ENCODE measurements at places on chromosomes 1 and 21.
A peak's percentile ranks its signal among the peaks of the same experiment; 100 is the strongest.

DNA sequence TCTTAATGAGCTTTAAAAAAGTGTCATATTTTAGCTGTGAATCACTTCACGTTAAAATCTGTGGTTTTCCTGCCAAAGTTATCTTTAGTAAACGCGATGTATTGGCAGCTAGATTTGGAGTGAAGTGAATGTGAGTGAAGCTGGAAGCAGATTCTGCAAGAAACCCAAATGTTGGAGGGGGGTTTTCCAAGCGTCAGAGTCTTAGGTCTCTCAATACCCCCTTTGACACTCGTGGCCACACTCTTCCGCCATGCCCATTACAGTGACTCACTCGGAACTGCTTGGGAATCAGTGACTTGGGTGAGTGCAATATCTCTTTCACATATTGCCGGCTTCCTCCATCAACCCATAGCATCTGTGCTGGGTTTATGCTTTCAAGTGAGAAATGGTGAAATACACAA is 17.5 kb downstream of the B3GALT5 start:
- no peak for DNase-seq

DNA sequence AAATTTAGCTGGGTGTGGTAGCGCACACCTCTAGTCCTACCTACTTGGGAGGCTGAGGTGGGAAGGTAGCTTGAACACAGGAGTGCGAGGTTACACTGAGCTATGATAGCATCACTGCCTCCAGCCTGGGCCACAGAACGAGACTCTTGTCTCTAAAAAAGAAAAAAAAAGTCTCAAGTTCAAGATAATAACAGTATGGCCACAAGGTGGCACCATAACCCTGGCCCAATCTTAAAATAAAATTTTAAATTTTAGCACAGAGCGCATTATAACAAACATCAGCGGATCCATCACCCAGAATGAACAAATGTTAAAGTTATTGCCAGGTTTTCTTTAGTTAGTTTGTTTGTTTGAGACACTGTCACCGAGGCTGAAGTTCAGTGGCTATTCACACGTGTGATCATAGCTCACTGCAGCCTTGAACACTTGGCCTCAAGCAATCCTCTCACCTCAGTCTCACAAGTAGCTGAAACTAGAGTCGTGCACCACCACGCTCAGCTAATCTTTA is 2.9 kb upstream of the HTR6 start:
- peak; percentile 30 for DNase-seq

GRCh38 chr1:186626356-186626932 is 53.8 kb downstream of the PTGS2 start:
- no peak for DNase-seq

- no peak for DNase-seq
Observed at GRCh38 chr21:42336054-42336453, 14.7 kb downstream of the TFF2 start.

DNA sequence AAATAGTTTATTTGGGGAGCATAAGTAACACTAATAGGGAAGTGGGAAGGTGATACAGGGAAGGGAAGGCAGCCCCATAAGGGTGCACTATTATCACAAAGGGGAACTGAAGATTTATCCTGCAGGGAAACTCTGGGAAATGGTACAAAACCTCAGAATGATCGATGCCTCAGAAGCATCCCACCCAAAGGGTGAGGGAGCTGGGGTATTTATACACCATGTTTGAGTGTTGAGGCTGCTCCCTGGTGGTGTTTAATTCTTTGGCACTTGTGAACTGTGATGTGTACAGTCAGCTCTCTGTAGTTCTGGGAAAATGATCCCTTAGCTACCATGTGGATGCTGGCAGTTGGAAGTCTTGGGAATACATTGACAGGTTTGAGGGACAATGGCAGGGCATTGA is 5.1 kb upstream of the TRIM62 start:
- DNase-seq, result no peak

- DNase-seq, result no peak
Observed at GRCh38 chr1:39268906-39269305, 64.4 kb downstream of the MACF1 start.

GRCh38 chr1:148308832-148309458 is 156.9 kb upstream of the NBPF11 start:
- no peak for DNase-seq

DNA sequence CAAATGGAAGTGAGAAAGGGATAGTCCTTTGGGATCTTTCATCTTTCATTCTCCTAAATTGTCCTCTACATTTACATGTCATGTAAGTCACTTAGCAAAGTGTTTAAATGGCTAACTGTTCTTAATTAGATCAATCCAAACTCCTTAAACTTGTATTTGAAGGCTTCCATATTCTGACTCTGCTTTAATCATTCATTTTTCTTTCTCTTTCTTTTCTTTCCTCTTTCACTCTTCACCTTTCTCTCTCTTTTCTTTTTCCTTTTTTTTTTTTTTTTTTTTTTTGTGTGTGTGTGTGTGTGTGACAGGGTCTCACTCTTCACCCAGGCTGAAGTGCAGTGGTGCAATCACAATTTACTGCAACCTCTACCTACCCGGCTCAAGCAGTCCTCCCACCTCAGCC is 71.7 kb downstream of the RPS27 start:
- no peak for DNase-seq

- no peak for DNase-seq
Observed at GRCh38 chr1:21337454-21337927, 47.2 kb upstream of the ECE1 start.

DNA sequence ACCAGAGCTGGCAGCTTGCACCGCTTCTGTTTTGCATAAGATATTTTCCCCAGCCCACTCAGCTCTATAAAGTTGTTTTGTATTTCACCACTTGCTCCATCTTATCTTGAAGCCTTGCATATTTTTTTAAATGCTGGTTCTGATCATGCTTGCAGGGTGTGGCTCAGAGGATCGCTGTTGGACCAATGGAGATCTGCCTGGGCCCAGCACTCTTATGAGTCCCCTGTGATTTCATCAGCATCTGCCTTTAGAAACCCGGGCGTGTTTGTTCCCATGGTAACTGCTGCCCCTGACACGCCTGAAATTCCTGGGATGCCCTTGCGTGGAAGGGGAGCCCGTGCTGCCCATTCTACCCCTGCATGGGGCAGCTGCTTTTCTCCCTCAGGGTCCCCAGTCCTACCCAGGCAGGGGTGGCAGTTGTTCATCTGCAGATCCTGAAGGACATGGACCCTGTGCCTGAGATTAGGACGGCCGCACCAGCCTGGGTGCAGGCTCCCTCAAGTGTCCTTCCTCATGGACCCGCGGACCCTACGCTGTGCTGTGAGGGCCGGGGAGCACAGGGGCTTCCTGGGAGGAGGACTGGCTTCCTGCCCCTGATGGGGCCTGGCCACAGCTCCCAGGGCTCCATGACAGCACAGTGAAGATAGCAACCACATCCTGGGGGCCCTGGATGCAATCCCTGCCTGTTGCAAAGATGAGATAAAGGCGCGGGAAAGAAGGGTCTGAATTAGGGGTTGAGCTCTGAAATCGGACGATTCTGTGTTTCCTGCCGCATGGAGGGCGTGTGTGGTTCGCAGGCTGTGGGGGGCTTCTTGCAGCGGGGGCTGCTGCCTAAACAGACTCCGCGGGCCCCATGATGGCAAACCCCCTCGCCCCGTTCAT is 226.5 kb downstream of the SDCCAG8 start:
- no peak for DNase-seq

GRCh38 chr1:237042526-237042891 is 525 bp downstream of the RYR2 start:
- DNase-seq, result no peak

- DNase-seq, result no peak
Observed at GRCh38 chr1:50976111-50976889, 6.3 kb downstream of the CDKN2C start.

- DNase-seq, result no peak
Observed at GRCh38 chr1:229888561-229889001, 178.5 kb upstream of the GALNT2 start.

DNA sequence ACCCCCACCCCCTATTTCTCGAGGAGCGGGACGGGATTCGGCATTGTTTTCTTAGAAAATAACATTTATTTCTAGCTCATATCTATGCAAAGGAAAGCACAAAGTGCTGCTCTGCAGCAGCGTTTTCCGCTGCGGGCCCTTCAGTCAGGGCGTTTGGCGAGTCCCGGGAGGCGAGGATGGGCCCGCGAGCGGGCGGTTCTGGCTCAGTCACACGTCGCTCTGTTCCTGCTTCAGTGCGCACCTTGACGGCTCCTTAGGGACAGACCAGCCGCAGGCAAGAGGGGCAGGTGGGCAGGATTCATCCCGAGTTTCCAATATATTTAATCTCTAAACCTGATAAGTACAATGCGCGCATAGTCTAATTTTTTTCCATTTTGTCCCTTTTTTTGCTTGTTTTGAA is 5.7 kb downstream of the DMRTA2 start:
- DNase-seq, result no peak

DNA sequence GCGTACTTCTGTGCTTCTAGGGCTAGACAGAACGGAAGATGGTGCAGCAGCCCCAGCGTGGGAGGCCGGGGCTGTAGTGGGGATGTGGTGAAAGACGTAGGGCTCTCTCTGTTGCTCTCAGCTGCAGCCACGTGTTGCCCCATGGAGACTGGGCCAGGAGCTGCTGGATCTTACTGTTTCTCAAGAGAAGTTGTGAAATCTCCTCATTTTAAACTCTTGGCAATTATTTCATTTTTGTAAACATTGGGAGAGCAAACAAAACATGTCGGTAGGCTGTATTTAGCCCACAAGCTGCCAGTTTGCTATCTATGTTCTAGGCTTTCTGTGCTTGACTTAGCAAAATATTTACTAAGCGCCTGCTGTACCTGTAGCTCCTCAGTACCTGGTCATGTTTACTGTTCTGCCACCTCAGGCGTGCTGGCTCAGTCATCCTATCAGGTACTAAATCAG is 15.9 kb upstream of the ELOA start:
- no peak for DNase-seq

DNA sequence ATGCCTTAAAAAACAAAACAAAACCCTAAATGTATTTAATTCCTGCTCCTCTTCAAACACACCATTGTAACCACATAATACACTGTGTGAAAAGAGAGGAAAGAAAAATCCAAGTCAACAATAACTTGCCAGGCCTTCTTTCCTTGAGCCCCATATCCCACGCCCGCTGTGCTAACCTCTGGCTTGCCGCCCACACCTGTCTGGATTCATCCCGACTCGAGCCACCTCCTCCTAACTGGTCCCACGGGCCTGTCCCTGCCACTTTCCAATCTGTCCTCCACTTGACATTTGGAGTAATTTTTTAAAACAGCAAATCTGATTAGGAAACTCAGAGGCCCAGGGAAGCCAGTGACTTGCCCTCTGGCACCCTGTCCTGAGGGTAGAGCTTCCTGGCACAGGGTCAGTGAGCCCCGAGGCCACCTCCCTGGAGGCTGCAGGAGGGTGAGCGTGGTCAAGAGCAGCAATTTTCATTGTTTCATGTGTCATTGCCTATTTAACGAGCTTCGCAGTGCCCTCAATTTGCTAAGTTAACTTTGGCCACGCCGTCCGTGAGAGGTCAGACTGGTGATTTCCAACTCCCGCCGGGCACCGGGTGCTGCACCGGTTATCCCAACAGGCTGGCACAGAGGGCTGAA is 54.1 kb downstream of the B3GALT5 start:
- no peak for DNase-seq

DNA sequence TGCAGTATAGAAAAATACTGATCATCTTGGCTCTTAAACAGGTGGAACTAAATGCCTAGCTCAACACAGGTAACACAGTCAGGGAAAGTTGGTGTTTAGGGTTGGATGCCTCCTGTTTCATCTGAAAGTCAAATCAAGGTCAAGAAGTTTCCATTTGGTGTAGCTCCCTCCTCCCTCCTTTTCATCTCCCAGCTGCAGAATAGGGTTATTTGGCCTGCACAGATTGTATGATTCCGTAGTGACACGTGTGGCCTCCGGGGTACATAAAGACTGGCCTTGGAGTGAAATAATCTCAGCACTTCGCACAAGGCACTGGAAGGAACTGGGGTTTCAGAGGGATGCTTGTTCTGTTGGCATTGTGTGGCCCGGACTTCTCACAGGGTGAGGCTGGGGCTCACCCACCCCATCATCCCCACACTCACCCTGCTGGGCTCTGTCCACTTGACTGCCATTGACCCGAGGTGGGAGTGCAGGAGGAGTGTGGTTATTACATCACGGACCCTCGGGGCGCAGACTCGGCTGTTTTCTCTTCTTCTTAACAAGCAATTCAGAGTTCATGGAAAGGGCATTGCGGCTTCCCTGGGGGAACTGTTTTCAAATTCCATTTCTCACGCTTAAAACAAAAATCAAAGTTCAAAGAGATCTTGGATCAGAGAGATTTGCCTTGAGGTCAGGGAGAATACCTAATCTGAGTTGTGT is 18.4 kb downstream of the IGSF5 start:
- DNase-seq, result no peak

GRCh38 chr1:153350321-153350957 is 1.8 kb upstream of the PGLYRP4 start:
- no peak for DNase-seq

GRCh38 chr1:92934395-92935378 is 26.6 kb downstream of the DIPK1A start:
- no peak for DNase-seq

DNA sequence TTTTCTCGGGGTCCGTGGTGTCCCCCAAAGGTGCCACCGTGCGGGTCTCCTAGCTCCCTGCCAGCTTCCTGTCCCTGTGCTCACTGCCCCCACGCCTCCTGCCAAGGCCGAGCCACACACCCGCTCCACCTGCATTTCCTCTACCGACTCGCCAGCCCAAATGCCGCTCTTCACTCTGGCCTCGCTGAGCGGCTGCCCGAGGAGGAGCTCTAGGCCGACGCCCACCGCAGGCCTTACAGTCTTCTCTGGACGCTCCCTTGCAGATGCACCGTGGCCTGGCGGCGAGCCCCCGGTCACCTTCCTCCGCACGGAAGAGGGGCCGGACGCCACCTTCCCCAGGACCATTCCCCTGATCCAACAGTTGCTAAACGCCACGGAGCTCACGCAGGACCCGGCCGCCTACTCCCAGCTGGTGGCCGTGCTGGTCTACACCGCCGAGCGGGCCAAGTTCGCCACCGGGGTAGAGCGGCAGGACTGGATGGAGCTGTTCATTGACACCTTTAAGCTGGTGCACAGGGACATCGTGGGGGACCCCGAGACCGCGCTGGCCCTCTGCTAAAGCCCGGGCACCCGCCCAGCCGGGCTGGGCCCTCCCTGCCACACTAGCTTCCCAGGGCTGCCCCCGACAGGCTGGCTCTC is 26.3 kb downstream of the FTCD start:
- no peak for DNase-seq

DNA sequence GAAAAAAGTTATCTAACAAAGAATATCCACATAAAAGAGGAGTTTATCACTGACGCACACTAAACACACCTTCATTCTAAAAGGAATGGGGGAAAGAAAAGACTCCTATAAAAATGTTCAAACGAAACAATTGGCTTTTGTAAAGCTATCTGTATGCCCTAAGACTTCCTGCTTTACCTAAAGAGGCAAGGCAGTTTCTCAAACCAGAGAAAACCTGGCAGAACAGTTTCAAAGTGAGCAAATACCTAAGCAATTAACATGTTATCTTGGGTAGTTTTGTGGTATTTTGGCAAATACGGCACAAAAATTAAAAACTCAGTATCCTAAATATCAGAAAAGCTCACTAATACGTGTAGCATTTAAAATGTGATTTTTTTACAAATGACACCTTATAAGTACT is 1.9 kb downstream of the PUM1 start:
- no peak for DNase-seq

Data from stimulated activated CD4-positive, alpha-beta T cell treated with anti-CD3 and anti-CD28 coated beads, Interleukin-12 subunit alpha, Interleukin-12 subunit beta, amount 100 ng/mL, for 48 hours (primary cell).